ENCODE measurements at places on chromosomes 16 and 17.
A peak's percentile ranks its signal among the peaks of the same experiment; 100 is the strongest.

DNA sequence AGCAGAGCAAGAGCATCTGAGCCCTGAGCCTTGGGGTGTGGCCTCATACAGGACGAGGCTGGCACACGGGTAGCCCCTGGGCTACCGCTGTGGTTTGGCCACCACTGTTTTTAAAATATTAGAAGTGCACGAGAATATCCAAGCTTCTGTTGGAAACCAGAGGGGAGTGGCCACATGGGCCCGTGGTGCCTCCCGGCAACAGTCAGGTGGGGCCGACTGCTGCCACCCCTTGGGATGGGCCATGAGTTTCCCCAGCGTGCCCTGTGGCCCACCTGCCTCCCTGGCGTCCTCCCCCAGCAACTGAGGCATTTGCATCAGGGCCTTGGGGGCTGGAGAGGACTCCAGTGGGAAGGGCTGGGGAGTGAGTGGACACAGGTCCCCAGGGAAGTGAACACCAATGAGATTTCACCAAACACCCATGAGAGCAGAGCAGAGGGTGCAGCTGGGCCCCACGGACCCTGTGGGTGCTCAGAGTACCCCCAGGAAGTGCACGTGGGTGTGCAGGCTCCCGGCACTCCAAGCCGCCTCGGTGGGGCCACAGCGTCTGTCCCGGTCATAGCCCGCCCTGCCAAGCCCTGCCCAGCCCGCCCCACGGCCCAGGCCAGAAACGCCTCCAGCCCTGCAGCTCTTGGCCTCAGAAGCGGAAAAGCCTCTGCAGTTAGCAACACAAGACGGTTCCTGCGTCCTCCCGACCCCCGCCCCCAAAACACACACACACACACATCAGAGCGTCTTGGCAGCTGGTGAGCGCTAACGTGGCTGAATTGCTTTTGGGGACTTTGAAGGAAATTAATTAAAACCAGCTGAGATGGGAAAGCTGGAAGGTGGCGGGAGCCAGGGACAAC is 22.7 kb downstream of the ZNF469 start:
- no peak overlapping the region for H3K4me3 ChIP-seq
- no peaks in the 10 kb centered on the region for H3K4me1 ChIP-seq
- no peak for DNase-seq
- H3K27me3 ChIP-seq: peaks cover 30% of the 10 kb centered on the region
- H3K27ac ChIP-seq: no peak overlapping the region

DNA sequence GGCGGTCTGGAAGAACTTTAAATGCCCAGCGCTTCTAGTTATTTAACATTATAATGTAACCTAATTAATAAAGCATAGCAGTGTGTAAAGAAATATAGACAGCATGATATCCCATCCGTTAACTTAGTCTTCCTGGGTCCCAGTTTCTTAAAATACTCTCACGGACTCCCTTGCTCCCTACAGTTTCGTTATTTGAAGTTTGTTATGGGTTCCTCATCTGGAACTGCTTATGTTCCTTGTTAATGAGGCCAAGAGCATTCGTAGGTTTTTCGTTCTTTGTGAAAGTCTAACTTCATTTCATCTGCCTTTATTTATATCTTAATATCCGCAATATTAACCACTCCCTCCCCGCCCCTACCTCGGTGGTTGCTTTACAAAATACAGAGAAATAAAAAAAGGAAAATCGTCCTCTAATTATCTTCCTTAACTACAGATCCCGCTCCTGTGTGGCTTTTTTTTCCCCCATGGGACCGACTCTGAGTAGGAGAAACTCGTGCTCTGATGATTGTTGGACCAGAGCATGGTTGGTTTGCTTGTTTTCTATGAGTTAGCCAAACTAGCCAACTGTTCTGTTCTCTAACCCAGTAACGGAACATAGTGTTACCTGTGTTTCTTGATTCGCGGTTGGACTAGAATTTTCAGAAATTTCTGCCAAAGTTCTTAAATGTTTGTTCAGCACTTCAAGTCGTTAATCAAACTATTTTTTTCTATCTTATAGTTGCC is 863 bp downstream of the ADPRM start:
- H3K36me3 ChIP-seq: peaks cover 4% of the 10 kb centered on the region
- peak overlapping the region; percentile 84 for H3K4me3 ChIP-seq
- H3K27ac ChIP-seq: peak overlapping the region; percentile 86
- H3K4me1 ChIP-seq: peaks cover 19% of the 10 kb centered on the region

DNA sequence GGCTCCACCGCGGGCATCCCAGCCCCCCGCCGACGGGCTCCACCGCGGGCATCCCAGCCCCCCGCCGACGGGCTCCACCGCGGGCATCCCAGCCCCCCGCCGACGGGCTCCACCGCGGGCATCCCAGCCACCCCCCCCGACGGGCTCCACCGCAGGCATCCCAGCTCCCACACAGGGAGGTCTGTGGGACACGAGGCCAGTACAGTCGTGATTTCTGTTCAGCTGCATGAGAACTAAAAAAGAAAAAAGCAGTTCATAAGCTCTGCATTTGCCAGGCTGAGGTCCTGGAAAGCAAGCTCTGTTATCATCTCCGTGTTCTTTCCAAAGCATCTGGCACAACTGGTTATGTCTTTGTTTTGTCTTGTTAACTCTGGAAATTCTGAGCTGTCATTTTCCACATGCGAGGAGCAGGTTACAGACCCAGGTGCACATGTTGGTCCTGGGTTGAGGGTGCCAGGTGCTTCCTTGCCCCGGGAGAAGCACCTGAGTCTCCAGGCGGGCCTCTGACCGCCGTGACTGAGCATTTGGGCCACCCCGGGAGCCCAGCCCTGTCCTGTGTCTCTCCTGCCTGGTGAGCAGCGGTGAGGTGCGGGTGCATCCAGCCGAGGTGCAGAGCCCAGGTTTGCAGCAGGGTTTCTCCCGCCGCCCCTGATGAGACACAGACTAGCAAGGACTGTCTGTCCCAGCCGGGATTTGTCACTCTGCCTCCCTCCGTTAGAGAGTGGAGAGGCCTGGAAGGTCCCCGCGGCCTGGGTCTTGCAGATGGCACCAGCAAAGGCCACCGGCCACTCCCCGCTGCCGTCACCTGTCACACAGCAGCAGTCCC is 9.9 kb upstream of the WFIKKN1 start:
- H3K4me3 ChIP-seq: no peak overlapping the region
- H3K36me3 ChIP-seq: no peaks in the 10 kb centered on the region
- peaks cover 21% of the 10 kb centered on the region for H3K27me3 ChIP-seq

DNA sequence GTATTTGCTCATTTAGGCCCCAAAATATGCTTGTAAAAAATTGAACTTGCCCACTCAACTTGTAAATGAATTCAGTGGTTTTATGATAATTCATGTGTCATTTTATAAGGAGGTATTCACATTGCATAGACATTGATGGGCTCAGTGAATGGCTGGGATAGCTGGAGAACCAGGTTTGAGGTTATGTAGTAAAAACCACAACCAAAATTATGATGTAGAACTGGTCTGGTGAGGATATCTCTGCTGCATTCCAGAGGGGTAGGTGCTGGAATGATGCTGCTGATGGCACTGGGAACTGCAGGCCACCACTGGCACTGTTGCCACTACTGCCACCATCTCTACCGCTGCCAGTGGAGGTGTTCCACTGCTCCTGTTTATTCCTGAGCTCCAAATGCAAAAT is 21.5 kb upstream of the RABEP1 start:
- no peak overlapping the region for H3K4me3 ChIP-seq
- no peak overlapping the region for H3K27ac ChIP-seq
- DNase-seq: no peak
- H3K4me1 ChIP-seq: no peaks in the 10 kb centered on the region
- no peaks in the 10 kb centered on the region for H3K36me3 ChIP-seq
- no peaks in the 10 kb centered on the region for H3K27me3 ChIP-seq

GRCh38 chr17:44487170-44487569 is 16.0 kb downstream of the GPATCH8 start:
- H3K27ac ChIP-seq: no peak overlapping the region
- no peak for DNase-seq
- H3K4me3 ChIP-seq: no peak overlapping the region
- H3K4me1 ChIP-seq: no peaks in the 10 kb centered on the region

GRCh38 chr17:11511696-11512095 is 86.6 kb upstream of the DNAH9 start:
- no peak overlapping the region for H3K4me3 ChIP-seq
- DNase-seq: no peak
- no peaks in the 10 kb centered on the region for H3K4me1 ChIP-seq
- H3K27me3 ChIP-seq: no peaks in the 10 kb centered on the region

DNA sequence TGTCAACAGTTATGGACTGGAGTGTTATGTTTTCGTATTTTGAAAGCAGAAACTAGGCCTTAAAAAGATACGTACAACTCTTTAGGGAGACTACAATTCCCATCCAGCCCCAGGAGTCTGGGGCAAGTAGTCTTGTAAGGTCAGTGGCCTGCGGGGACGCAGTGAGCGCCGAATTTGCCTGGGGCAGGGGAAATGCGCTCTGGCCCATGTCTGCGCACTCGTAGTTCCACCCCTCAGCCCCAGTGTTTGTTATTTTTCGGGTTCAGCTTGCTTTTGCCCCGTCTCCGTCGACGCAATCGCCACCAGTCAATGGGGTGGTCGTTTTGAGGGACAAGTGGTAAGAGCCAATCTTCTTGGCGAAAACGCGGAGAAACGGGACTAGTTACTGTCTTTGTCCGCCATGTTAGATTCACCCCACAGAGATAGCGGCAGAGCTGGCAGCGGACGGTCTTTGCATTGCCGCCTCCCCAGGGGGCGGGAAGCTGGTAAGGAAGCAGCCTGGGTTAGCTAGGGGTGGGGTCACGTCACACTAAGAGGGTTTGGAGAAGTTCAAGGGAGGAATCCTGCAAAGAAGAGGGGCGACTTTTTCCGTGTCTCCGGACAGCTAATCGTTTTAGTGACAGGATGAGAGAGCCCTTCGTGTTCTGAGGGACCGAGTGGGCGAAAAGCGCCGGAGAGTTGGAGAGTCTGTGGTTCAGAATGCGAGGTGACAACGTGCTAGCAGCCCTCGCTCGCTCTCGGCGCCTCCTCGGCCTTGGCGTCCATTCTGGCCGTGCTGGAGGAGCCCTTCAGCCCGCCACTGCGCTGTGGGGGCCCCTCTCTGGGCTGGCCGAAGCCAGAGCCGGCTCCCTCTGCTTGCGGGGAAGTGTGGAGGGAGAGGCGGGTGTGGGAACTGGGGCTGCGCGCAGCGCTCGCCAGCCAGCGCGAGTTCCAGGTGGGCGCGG is 1.1 kb upstream of the BRCA1 start:
- peak overlapping the region; percentile 56 for H3K4me3 ChIP-seq
- no peaks in the 10 kb centered on the region for H3K27me3 ChIP-seq
- no peak for DNase-seq
- no peaks in the 10 kb centered on the region for H3K36me3 ChIP-seq

GRCh38 chr17:39538866-39539265 is 68.9 kb downstream of the NEUROD2 start:
- no peaks in the 10 kb centered on the region for H3K36me3 ChIP-seq
- H3K4me1 ChIP-seq: no peaks in the 10 kb centered on the region
- H3K27me3 ChIP-seq: no peaks in the 10 kb centered on the region
- no peak overlapping the region for H3K4me3 ChIP-seq
- DNase-seq: no peak

- peaks cover 3% of the 10 kb centered on the region for H3K36me3 ChIP-seq
- no peaks in the 10 kb centered on the region for H3K27me3 ChIP-seq
- H3K4me3 ChIP-seq: no peak overlapping the region
- H3K27ac ChIP-seq: no peak overlapping the region
- no peak for DNase-seq
Observed at GRCh38 chr17:43412166-43412565, 13.4 kb downstream of the ARL4D start.

DNA sequence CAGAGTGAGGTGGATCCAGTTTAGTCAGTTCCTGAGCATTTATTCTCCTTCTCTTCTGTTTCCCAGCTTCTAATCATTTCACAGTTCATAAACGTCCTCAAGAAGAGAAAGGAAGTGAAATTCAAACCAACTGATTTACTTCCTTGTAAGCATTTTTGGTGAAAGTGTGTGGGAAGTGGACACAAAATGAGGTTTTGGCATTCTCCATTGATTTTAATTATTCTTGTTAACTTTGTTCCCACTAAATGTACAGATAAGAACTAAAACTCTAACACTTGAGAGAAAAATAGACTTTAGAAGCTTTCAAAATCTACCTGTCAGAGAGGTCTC is 42.7 kb upstream of the CORO6 start:
- no peaks in the 10 kb centered on the region for H3K27me3 ChIP-seq
- H3K36me3 ChIP-seq: peaks cover 6% of the 10 kb centered on the region
- H3K4me3 ChIP-seq: no peak overlapping the region

DNA sequence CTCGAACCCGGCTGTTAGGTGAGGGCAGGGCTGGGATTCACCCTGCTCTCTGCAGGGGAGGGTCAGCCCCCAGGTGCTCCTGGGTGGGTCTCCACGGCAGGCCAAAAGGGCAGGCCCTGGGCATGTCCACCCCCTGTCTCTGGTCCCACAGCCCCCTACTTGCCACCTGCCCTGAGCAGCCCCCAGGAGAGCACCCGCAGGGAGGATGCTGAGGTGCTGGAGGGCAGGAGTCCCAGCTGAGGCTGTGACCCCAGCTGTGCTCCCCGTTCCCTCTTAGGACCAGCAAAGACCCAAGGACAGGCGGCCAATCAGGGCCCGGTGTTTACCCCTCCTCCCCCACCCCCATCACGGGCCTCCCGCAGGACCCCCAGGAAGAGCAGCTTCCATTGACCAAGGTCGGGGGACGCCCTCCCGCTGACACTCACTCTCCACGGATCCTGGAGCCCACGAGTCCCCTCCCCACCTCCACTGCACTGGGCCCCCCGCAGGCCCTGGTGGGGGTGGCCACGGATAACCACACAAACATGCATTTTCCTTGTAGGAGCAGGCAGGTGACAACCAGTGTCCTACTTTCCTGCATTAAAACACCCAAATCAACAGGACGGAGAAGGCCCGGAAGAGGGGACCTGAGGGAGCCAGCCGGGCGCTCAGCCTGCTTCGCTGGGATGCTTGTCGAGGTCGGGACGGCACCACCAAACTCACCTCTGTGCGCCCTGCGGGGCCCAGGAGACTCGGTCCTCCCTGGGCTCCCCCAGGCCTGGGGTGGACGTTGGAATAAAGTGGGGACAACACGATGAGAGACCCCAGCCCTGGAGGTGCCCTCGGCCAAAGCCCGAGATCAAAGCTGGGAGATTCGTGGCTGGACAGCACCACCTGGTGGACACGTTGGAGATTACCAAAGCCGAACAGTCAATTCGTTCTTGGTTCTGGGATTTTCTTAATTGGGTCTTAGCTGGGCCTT is 22.5 kb upstream of the ENPP7 start:
- H3K4me3 ChIP-seq: no peak overlapping the region
- no peaks in the 10 kb centered on the region for H3K4me1 ChIP-seq
- H3K36me3 ChIP-seq: no peaks in the 10 kb centered on the region

GRCh38 chr17:58605470-58605869 is 86.4 kb downstream of the TEX14 start:
- no peaks in the 10 kb centered on the region for H3K27me3 ChIP-seq
- no peaks in the 10 kb centered on the region for H3K36me3 ChIP-seq
- H3K4me1 ChIP-seq: no peaks in the 10 kb centered on the region

DNA sequence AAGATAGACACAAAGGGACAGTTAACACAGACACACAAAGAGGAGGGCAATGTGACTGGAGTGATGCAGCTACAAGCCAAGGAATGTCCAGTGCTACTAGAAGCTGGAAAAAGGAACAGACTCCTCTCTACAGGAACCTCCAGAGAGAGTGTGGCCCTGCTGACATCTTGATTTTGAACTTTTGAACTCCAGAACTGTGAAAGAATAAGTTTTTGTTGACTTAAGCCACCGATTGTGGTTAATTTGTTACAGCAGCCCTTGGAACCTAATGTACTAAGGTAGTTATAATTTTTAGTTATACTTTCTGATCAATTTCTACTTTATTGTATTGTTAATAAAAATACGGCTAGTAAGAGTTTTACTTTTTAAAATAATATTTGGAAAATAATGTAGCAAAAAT is 129.1 kb downstream of the MYO1D start:
- no peaks in the 10 kb centered on the region for H3K27me3 ChIP-seq
- peaks cover 14% of the 10 kb centered on the region for H3K4me1 ChIP-seq
- DNase-seq: no peak
- H3K27ac ChIP-seq: no peak overlapping the region
- peaks cover 10% of the 10 kb centered on the region for H3K36me3 ChIP-seq

- peaks cover 17% of the 10 kb centered on the region for H3K36me3 ChIP-seq
- DNase-seq: no peak
- no peak overlapping the region for H3K27ac ChIP-seq
- H3K4me3 ChIP-seq: no peak overlapping the region
- H3K27me3 ChIP-seq: no peaks in the 10 kb centered on the region
Observed at GRCh38 chr17:39555368-39555767, 52.4 kb downstream of the NEUROD2 start.
